ENCODE measurements at places on chromosomes 2 and 18. TPM values are rescaled to one million over a fixed set of nuclear protein-coding genes. Genes with fewer than 3 reads are reported as not detected.

DNA sequence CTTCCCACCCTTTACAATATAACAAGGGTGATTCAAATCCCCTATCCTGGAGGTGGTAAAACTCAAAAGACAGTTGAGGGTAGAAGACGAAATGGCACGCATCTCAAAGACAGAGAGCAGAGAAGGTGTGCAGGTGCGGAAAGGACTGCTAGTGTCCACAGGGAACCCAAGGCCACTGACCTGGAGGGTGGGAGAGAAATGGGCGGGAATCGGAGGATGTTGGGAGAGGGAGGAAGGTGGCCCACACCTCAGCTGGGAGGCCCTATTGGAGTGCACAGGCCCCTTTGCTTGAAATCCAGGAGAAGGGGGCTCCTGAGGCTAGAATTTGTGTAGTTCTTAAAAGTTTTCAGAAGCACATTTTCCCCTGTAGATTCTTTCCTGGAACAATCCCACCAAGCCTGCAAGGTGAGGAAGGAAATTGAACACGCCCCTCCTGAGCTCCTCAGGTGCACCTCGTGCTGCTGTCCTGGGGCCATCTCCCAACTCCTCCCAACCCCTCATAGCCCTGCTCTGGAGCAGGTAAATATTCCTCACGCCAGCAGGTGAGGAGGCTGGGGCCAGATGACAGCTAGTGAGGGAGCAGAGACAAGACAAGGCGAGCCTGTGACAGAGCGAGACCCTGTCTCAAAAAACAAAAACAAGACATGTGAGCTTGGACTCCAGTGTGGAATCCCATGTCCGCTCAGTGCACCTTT is 99.3 kb downstream of the MCFD2 start:
- H3K27ac ChIP-seq = no peak overlapping the region
- H3K4me1 ChIP-seq = peaks cover 22% of the 10 kb centered on the region

DNA sequence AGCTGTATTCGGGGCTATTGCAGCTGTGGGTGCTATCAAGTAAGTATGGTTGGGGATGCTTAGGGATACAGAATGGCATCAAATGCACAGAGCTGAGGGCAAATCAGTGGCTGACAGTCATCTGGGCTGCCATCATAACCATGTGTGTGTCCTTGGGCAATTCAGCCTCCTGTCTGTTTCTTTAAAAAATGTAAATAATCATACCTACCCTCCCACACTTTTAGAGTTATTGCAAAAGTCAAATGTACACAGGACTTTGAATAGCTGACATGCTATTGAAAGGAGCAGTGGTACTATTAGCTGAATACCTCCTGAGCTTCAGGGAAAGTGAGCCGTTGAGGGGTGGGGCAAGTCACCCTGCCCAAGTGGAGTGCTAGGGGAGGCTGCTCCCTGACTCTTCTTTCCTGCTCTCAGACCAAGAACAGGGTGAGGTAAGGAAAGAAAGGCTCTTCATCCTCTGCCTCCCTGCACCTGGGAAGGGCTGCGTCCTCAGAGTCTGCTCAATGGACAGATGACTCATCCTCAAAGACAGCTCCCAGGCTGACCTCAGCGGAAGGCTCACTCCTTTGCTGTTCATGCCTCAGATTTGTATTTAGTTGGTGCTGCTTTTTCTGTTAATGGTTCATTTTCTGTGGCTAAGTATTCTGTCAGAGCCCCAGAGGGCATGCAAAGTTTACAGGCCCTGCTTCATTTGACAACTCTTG is 54.9 kb upstream of the BZW1 start:
- H3K27ac ChIP-seq = no peak overlapping the region
- H3K27me3 ChIP-seq = no peaks in the 10 kb centered on the region
- H3K4me1 ChIP-seq = no peaks in the 10 kb centered on the region
- no peaks in the 10 kb centered on the region for H3K36me3 ChIP-seq
- no peak overlapping the region for H3K4me3 ChIP-seq

DNA sequence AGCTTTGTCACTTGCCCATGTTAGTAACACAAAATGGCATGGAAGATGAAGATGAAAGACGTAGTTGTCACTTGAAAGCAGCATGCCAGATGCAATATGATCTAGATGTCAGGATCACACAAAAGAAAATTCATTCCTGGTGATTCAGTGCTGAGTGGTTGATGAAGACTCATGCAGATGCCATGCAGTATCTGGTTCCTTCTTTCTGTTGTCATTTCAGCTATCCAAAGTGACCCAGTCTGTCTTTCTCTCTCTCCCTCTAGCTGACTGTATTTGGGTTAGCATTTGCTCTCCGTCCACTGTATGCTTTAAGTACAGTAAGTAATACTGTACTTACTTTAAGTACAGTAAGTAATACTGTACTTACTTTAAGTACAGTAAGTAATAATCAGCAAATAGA is 50.4 kb downstream of the TTN start:
- H3K27me3 ChIP-seq = no peaks in the 10 kb centered on the region
- no peak overlapping the region for H3K4me3 ChIP-seq
- DNase-seq = no peak
- no peaks in the 10 kb centered on the region for H3K4me1 ChIP-seq
- no peaks in the 10 kb centered on the region for H3K36me3 ChIP-seq

GRCh38 chr2:189662669-189663226 is 1.5 kb downstream of the ASNSD1 start:
- DNase-seq = no peak
- no peak overlapping the region for H3K27ac ChIP-seq
- H3K4me3 ChIP-seq = peak overlapping the region; percentile 84
- no peaks in the 10 kb centered on the region for H3K27me3 ChIP-seq

DNA sequence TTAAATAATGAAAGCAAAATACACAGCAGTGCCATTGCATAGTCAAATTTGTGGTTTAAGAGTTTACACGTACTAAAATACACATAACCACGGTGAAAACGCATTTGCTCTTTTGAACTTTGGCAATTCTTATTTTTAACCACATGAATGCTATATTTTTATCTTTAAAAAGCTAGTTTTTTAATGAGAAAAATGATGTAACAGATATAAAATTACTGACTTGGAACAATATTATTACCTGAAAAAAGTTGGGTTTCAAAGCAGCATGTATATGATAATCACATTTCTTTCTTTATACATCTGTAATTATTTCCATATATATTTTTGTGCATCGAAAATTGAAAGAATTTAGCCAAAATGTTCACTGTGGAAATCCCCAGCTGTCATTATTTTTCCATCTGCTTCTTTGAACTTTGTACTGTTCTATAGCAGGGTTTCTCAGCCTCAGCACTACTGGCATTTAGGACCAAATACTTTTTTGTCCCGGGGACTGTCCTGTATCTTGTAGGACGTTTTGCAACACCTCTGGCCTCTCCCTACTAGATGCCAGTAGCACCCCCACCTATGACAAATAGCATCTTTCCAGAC is 75.9 kb upstream of the CAB39 start:
- no peaks in the 10 kb centered on the region for H3K27me3 ChIP-seq
- H3K4me3 ChIP-seq = no peak overlapping the region
- DNase-seq = no peak
- H3K4me1 ChIP-seq = no peaks in the 10 kb centered on the region
- no peaks in the 10 kb centered on the region for H3K36me3 ChIP-seq

GRCh38 chr2:225040856-225041206 is 1.4 kb downstream of the DOCK10 start:
- no peaks in the 10 kb centered on the region for H3K36me3 ChIP-seq
- H3K27me3 ChIP-seq = no peaks in the 10 kb centered on the region
- H3K4me1 ChIP-seq = peaks cover 19% of the 10 kb centered on the region
- H3K4me3 ChIP-seq = peak overlapping the region; percentile 50
- DNase-seq = peak; percentile 28
- peak overlapping the region; percentile 73 for H3K27ac ChIP-seq

DNA sequence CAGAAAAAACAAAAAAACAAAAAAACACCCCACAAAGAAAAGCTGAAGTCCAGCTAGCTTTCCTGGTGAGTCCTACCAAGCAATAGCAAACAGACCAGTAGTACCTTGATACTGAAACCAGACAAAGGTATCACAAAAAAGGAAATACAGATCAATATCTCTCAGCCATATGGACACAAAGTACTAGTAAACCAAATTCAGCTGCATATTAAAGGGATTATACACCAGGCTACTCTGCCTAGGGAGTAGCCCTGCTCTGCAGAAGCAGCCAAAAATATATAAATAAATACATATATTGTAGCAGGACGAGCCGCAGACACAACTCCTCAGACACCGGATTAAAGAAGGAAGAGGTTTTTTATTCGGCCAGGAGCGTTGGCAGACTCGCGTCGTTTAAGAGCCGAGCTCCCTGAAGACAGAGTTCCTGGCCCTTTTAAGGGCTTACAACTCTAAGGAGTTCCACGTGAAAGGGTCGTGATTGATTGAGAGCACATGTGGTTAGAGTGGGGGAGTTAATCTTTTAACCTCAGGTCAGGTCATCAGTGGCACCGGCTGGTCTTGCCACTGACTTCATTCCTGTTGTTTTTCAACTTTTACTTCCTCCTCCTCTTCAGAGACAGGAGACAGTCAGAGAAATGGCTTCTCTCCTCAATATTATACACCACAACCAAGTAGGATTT is 38.4 kb upstream of the DTNB start:
- H3K4me3 ChIP-seq = no peak overlapping the region
- no peak for DNase-seq
- H3K27ac ChIP-seq = no peak overlapping the region
- no peaks in the 10 kb centered on the region for H3K27me3 ChIP-seq
- H3K36me3 ChIP-seq = no peaks in the 10 kb centered on the region

- no peak overlapping the region for H3K4me3 ChIP-seq
- H3K36me3 ChIP-seq = no peaks in the 10 kb centered on the region
- DNase-seq = no peak
- no peaks in the 10 kb centered on the region for H3K27me3 ChIP-seq
- no peak overlapping the region for H3K27ac ChIP-seq
Measured at GRCh38 chr2:215782965-215783364, 230.4 kb downstream of the MREG start.

DNA sequence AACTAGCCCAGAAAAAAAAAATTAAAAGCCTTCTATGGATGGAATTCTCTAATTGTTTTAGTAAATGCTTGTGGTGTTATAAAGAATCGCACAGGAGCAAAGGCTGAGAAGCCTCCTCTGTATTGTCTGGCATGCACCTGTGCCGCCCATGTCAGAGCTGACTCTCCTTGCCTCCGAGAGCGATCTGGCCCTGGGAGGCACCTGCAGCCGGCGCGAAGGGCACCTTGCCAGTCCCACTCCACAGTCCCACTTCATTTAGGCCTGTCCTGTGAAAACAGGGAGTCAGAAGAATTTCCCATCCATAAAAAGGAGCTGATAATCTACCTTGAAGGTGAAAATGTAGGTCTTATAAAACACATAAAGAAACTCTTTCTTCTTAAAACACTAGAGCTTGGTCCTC is 170.9 kb upstream of the PXDN start:
- H3K4me3 ChIP-seq = no peak overlapping the region
- H3K4me1 ChIP-seq = no peaks in the 10 kb centered on the region
- no peaks in the 10 kb centered on the region for H3K36me3 ChIP-seq
- no peak for DNase-seq

DNA sequence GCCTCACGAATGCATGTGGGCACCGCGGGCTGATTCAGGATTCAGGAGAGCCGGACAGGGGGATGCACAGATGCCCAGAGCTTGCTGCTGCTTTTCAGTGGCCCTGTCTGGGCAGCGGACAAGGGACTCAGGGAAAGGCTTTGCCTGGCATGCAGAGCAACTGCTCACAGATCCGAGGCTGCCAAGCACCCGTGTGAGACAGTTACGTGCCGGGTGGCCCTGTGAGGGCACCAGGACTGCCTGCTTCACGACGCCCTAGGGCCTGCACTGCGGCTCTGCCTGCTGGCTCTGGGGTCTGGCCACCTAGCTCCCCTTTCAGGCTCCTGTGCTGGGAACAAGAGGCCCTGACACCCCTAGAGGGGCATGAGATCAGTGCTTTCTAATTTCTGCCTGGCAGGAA is 221.4 kb upstream of the PXDN start:
- H3K27ac ChIP-seq = no peak overlapping the region
- H3K4me1 ChIP-seq = no peaks in the 10 kb centered on the region
- no peaks in the 10 kb centered on the region for H3K36me3 ChIP-seq
- H3K4me3 ChIP-seq = no peak overlapping the region
- no peak for DNase-seq
- no peaks in the 10 kb centered on the region for H3K27me3 ChIP-seq

DNA sequence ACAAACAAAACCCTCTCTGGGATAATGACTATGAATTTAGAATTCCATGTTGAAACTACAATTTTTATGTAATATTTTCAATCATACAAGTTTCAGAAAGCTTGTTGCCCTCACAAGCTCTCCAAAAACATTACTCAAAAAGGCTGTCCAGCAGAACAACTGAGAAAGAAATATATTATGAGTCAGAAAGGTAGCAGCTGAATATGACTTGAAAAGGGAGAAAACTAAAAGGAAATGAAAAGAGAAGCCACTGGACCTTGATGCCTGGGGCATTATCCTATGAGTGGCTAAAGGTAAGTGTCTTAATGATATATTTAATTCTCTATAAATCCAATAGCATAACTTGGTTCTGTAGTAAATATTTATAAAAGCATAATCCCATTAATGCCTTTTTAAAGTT is 61.8 kb downstream of the NXPH2 start:
- no peaks in the 10 kb centered on the region for H3K36me3 ChIP-seq
- H3K4me3 ChIP-seq = no peak overlapping the region
- no peaks in the 10 kb centered on the region for H3K27me3 ChIP-seq
- no peak for DNase-seq
- H3K4me1 ChIP-seq = no peaks in the 10 kb centered on the region
- no peak overlapping the region for H3K27ac ChIP-seq

- H3K4me3 ChIP-seq = no peak overlapping the region
- no peak for DNase-seq
- H3K27ac ChIP-seq = no peak overlapping the region
- H3K4me1 ChIP-seq = no peaks in the 10 kb centered on the region
- H3K36me3 ChIP-seq = no peaks in the 10 kb centered on the region
Measured at GRCh38 chr2:5479265-5479928, 212.8 kb upstream of the SOX11 start.

DNA sequence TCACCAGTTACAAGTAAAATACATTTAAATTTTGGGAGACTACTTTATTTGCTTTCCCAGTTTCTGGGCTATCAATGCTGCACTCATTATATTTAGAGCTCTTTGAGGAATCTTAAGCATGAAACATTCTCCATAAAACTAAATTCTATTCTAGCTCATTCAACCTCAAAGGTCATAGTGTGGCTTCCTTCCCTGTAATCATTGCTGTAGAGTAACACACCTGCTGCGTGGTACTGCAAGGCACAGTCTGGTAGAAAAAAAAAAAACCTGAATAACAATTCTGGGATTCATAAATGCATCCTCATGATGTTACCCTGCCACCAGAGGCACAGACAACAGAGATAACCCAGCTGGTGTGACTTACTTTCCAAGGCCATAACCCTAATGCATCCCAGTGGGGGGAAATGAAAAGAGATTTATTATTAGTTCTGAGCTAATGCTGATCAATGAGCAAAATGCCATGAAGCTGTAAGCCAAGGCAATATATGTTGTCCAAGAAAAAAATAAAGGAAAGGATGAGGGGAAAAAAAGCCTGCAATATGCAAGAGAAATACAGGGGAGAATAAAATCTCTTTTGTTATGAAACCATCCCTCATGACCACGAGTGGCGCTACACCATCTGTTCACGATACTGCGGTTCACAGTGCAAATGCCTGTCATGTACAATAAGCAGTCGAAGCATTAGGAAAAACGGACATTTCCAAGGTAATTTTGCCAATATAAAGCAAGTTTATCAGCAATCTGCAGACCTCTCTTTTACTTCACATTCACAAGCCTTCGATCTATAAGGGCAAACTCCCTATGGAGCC is 1481.6 kb upstream of the PIK3C3 start:
- DNase-seq = no peak
- H3K27ac ChIP-seq = no peak overlapping the region
- H3K27me3 ChIP-seq = no peaks in the 10 kb centered on the region
- H3K36me3 ChIP-seq = no peaks in the 10 kb centered on the region
- no peaks in the 10 kb centered on the region for H3K4me1 ChIP-seq
- H3K4me3 ChIP-seq = no peak overlapping the region

ASTL gene
- not detected for total RNA-seq

ZNF396 gene
- total RNA-seq = 1.7 TPM

PLA2R1 gene
- 25.5 TPM for total RNA-seq

AFTPH gene
- total RNA-seq = 26.1 TPM
